Stimulated activated CD4-positive, alpha-beta T cell treated with anti-CD3 and anti-CD28 coated beads, Interleukin-4, amount 100 ng/mL, for 48 hours (primary cell): ENCODE measurements at places on chromosomes 13 and 19.
A peak's percentile ranks its signal among the peaks of the same experiment; 100 is the strongest.

DNA sequence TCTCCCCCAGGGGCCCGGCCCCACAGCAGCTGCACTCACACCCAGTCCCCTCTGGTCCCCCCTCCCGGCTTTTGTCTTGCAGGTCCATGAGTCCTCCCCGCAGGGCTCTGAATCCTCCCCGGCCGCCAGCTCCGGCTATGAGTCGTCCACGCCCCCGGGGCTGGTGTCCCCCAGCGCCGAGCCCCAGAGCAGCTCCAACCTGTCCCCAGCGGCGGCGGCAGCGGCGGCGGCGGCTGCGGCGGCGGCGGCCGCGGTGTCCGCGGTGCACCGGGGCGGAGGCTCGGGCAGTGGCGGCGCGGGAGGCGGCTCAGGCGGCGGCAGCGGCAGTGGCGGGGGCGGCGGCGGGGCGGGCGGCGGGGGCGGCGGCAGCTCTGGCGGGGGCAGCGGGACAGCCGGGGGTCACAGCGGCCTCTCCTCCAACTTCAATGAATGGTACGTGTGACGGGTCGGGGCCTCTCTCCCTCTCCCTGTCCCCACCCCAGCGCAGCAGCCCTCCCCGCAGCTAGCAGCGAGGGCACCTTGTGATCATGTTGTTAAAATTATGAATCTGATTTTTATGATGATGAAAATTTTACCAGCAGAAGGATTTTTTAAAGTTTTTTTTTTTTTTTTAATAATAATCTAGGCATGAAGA is 3.8 kb downstream of the ZIC2 start:
- DNase-seq, result no peak

DNA sequence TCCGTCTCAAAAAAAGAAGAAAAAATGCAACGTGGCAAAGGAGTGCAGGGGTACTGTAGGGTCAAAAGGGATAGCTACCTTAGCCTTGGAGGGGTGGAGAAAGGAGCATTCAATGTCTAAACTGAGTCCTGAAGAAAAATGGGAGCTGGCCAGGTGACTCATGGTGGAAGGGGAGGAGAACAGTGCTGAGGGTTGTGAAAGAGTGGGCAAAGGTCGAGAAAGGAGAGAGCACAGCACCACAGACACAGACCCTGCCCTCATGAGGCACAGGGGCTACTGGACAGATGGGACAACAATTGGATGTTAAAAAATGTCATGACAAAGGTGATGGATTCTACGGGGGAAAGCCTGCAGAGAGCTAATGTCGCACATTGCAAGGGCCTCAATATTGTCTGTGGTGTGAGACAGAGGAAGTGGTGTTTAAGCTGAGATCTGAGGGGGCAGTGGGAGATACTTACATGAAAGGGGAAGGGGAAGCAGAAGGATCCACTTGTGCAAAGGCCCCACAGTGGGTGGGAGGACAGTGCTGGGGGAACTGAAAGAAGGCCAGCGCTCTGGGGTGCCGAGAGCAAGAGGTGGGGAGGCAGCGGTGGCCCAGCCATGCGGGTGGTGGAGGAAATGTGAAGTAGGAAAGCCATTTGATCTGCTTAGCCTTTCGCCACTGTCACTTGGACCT is 42.9 kb upstream of the URAD start:
- DNase-seq, result no peak

DNA sequence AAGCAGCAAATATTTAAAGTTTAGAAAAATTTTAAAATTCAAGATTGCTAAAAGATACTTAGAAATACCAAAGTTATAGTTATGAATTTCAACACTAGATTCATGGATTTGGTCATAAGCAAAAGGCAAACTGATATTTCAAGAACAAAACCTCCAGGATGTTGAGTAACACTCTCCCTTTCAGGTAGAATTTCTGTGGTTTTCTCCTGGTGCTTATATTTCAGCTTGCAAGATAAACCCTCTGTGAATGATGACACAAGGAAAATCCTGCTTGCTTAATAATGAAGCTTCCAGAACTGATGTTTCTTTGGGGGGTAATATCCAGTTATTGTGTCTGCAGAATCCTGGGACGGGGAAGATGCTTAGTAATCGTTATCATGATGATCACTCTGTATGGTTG is 320.3 kb upstream of the EDNRB start:
- DNase-seq, result no peak

DNA sequence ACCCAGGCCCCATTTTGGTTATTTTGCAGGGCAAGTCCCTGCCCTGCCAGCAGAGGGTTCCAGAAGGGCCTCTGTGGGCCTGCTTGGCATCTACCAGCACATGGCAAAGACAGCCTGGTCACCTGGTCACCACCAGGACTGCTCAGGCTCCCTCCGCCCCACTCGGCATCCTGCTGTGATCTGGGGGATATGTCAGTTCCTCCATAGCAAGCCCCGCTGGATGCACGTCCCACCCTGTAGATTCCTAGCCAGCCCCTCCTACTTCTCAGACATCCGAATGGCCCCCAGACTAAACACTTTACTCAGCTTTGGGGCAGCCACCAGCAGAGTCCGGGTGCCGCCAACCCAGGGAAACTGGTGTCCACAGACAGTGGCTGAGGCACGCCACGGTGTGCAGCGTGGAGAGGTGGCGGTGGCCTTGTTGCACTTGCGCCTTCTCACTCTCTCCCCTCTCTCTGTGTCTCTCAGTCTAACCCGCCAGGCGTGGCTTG is 31.8 kb upstream of the USE1 start:
- no peak for DNase-seq

DNA sequence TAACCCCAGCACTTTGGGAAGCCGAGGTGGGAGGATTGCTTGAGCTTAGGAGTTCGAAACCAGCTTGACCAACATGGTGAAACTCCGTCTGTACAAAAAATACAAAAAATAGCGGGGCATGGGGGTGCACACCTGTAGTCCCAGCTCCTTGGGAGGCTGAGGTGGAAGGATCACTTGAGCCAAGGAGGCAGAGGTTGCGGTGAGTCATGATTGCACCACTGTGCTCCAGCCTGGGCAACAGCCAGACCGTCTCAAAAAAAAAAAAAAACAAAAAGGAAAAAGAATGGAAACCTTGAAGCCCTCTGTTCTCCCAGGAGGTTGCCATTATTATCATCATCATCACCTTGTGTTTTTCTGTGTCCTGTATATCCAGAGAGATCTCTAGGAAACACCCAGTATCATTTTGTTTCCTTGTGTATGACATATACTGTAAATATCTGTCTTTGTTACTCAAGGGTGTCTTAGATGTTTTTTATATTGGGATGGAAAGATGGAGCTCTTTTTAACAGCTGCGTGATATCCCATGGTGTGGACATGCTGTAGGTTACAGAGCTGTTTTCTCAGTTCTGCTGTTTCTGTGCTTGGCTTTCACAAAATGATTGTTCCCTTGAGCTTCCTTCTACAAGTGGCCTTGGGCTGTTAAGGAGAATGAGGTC is 11.8 kb downstream of the CHAF1A start:
- no peak for DNase-seq

DNA sequence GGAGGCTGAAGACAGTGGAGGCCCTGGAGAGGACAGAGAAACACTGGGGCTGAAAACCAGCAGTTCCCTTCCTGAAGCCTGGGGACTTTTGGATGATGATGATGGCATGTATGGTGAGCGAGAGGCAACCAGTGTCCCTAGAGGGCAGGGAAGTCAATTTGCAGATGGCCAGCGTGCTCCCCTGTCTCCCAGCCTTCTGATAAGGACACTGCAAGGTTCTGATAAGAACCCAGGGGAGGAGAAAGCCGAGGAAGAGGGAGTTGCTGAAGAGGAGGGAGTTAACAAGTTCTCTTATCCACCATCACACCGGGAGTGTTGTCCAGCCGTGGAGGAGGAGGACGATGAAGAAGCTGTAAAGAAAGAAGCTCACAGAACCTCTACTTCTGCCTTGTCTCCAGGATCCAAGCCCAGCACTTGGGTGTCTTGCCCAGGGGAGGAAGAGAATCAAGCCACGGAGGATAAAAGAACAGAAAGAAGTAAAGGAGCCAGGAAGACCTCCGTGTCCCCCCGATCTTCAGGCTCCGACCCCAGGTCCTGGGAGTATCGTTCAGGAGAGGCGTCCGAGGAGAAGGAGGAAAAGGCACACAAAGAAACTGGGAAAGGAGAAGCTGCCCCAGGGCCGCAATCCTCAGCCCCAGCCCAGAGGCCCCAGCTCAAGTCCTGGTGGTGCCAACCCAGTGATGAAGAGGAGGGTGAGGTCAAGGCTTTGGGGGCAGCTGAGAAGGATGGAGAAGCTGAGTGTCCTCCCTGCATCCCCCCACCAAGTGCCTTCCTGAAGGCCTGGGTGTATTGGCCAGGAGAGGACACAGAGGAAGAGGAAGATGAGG is 1.5 kb downstream of the PPP1R15A start:
- no peak for DNase-seq

DNA sequence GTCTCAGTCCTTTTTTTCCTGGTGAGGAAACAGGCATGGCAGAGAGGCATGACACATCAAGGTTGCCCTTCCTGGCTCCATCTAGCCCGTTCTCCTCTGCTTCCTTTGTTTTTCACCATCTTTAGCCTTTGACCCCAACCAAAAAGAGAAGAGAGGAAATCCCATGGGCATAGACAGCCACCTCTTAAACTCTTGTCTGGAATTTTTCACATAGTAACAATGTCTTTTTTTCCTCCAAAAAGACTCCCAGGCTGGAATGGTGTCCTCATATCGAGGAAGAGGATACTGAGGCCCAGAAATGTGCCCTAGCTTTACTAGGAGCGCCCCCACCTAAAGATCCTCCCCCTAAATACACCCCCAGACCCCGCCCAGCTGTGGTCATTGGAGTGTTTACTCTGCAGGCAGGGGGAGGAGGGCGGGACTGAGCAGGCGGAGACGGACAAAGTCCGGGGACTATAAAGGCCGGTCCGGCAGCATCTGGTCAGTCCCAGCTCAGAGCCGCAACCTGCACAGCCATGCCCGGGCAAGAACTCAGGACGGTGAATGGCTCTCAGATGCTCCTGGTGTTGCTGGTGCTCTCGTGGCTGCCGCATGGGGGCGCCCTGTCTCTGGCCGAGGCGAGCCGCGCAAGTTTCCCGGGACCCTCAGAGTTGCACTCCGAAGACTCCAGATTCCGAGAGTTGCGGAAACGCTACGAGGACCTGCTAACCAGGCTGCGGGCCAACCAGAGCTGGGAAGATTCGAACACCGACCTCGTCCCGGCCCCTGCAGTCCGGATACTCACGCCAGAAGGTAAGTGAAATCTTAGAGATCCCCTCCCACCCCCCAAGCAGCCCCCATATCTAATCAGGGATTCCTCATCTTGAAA is at the start of gene GDF15:
Gene GDF15 (plus strand): TSS at position 484 of the 868 bp plus-strand sequence. CDS start 32 bp downstream, at position 516.
- DNase-seq, result peak; percentile 26

- DNase-seq, result no peak
Observed at GRCh38 chr19:20154636-20155035, 12.4 kb upstream of the ZNF486 start.

GRCh38 chr13:74726206-74726605 is 592.0 kb upstream of the KLF12 start:
- DNase-seq, result no peak

DNA sequence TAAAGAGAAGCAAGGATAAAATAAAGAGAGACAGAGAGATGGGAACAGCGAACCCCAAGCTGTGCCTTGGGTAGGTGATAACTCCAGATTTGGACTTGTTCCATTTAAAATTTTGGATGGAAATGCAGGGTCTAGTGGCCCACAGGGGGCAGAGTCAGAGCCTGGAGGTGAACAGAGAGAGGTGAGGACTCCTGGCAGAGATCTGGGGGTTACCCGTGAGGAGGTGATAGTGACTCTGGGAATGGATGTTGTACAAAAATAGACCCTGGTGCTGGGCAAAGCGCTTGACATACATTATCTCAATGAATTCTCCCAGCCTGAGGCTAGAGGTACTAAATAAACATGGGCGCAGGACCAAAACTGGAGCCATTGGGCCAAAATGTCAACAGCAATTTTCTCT is 14.3 kb upstream of the DHRS12 start:
- DNase-seq, result no peak

DNA sequence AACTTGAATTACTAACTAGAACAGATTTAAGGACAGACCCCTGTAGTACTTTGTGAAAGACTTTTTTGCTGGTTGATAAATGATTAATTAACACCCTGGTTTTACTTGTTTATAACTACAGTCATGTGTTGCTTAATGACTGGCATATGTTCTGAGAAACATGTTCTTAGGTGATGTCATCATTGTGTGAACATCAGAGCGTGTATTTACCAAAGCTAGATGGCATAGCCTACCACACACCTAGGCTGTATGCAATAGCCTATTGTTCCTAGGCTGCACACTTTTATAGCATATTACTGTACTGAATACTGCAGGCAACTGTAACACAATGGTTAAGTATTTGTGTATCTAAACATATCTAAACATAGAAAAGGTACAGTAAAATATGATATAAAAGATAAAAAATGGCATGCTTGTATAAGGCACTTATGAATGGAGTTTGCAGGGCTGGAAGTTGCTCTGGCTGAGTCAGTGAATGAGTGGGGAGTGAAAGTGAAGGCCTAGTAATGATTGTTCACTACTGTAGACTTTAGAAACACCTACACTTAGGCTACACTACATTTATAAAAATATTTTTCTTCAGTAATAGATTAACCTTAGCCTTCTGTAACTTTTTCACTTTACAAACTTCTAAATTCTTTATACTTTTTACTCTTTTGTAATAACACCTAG is 260.3 kb downstream of the KCNRG start:
- DNase-seq, result no peak

GRCh38 chr13:53250272-53250875 is 221.8 kb downstream of the OLFM4 start:
- DNase-seq, result no peak

GRCh38 chr19:41447732-41448332 is 4.9 kb downstream of the ERICH4 start:
- no peak for DNase-seq

- no peak for DNase-seq
Observed at GRCh38 chr19:4916292-4917082, 7.2 kb downstream of the UHRF1 start.

- no peak for DNase-seq
Observed at GRCh38 chr19:1173159-1173844, 766 bp downstream of the SBNO2 start.

DNA sequence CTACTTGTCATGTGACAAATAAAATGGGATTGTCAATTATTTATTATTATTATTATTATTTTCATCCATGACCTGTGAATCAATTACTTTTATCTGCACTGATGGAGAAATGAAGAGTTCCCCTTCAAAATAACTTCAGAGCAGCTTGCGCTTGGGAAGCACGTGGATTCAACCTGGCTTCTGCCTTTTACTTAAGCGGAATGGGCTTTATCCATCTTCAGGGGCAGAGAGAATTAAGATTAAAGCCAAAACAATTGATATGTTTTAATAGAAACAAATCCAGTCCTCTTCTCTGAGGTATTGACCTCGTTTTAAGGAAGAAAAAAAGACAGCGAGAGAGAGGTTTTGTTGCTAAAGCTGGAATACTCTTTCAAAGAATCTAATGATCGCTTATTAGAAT is 876 bp downstream of the SACS start:
- DNase-seq, result no peak

- no peak for DNase-seq
Observed at GRCh38 chr13:23146811-23147625, 33.8 kb upstream of the SGCG start.
